ENCODE measurements at places on chromosomes 13 and 19.

DNA sequence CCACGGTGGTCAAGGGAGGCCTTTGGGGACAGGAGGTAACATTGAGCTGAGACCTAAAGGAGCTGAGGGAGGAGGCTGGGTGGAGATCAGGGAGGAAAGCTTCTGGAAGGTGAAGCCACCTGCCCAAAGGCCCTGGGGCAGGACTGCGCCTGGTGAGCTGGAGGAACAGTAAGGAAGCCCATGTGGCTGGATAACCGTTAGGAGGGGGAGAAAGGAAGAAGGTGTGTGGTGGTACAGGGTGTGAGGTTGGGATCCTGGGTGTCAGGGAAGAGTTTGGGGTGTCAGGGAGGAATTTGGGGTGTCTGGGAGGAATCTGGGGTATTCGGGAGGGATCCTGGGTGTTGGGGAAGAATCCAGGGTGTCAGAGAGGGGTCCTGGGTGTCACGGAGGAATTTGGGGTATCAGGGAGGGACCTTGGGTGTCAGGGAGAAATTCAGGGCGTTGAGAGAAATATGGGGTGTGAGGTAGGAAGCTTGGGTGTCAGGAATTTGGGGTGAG lies 695 bp downstream of the TICAM1 start:
- DNase-seq: no peak

DNA sequence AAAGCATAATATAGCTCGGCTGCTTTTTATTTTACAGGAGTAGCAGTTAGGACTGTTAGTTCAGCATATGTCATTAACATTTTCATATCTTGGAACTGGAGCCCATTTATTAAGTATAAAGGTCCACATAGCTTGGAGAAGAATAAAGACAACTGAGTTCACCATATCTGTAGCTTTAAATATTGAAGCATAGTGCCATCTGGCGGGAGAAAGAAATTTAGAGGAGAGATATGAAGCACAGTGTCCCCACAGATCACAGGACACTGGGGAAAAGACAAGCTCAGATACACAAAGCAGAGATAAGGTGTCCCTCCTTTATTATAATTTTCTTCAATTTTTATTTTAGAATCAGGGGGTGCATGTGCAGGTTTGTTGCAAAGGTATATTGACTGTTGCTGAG lies 104.7 kb upstream of the FREM2 start:
- no peak for DNase-seq

GRCh38 chr13:99913167-99913566 lies 58.4 kb downstream of the ZIC5 start:
- no peak for DNase-seq

GRCh38 chr13:51297556-51297955 lies 41.9 kb upstream of the SERPINE3 start:
- DNase-seq: no peak

DNA sequence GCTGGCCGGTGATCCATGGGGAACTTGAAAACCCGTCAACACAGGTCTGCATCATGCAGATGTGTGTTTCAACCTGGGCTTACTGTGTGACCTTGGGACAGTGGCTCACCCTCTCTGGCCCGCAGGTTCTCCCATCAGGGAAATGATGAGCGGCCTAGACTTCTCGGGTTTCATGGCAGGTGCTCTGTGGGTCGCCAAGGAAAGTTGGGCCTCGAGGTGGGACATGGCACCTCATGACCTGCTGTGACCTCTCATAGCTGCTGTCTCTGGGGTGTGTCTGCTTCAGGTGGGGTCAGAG lies 50.8 kb upstream of the NFIC start:
- no peak for DNase-seq

DNA sequence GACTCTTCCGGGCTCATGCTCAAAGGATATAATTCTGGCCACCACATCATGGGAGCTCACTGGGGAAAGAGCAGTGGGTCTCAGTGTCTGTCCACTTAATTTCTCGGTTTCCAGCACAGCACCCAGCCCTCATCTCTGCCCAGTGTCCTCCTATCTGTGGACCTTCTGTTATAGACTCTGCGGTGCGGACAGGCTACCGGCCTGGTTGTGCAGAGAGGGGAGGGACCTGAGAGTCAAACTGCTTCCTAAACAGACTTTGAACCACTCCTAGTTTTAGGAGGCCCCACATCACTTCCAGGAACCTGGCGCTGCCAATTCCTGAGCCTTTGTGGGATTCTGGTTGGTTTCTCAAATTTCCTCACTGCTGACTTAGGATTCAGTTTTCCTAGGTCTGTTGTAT lies 59.8 kb upstream of the MED4 start:
- DNase-seq: no peak

- no peak for DNase-seq
Measured at GRCh38 chr19:51799774-51800472, 5.0 kb downstream of the FPR3 start.

DNA sequence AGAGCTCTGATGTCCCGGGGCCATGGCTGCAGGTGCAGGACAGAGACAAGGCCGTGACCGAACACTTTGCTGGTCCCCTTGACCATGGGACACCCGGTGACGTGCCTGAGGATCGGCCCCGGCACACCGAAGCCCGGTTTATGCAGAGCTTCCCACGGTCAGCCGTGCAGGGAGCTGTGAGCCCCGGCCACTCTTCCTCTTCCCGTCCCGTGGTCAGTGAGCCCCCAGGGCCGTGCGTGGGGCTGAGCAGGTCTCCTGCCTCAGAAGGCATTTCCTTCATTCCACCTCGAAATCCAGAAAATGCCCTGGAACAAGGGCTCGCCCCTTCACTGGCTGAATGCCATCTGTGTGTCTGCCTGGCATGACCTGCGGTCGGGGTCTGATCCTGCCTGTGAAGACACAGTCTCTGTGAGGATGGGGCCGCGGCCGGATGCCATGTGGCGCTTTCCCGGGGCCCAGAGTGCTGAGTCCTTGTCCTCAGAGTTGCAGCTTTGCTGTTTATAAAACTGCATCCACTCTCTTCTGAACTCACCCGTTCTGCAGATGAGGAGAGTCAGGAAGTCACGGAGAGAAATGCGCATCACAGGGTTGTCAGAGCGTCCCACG lies 16.9 kb downstream of the MCF2L start:
- no peak for DNase-seq

DNA sequence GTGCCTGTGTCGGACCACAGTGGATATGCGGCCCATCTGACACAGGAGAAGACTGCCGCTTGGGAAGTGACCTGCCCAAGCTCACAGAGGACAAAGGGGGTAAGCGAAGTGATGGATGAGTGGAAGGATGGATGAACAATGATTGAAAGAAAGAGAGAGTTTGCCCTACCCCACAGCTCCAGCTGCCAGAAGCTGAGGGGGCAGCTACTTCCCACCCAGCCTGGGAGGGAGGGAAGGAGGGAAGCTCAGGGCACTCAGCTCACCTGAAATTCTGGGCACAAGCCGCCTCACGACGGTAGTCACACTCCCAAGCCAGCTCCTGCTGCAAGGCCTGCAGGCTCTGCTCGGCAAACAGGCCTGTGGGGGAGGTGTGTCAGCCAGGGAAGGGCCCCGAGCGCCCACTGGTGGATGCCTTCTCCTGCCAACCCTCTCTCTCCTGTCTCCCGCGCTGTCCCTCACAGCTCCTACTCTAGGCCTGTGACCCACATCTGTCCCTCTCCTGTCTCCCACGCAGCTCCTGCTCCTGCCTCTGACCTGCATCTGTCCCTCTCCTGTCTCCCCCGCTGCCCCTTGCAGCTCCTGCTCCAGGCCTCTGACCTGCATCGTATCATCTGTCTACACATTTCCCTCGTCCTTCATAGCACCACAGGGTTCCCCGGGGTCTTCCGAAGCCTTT lies 12.0 kb upstream of the NUMBL start:
- DNase-seq: no peak

DNA sequence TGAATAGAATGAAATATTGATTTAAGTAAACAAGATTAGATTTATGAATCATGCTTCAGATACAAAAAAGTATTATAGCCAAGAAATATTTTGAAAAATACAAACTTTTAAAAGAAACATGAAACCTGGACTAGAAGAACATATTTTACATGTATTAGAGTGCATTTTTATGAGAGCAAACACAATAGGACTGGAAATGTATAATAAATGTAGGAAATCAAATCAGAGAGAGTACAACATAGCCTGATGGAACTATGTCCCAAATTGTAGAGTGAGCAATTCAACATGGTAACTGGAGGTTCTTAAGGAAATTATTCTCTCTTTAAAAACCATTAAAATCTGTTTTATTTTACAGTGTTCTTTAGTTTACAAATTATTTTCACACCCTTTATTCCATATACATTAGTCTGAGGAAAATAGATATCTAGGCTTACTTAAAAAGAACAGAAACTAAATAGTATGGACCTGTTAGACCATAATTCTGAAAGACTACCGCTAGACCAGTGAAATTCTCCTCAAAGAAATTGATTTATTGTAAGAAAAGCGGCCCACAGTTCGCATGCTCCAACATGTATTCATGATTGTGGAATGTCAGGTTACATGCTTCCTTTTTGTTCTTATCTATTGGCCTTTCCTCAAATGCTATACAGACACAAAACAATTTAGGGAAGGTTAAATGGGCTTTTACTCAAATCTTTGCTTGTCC lies 1526.5 kb upstream of the SLC10A2 start:
- no peak for DNase-seq

DNA sequence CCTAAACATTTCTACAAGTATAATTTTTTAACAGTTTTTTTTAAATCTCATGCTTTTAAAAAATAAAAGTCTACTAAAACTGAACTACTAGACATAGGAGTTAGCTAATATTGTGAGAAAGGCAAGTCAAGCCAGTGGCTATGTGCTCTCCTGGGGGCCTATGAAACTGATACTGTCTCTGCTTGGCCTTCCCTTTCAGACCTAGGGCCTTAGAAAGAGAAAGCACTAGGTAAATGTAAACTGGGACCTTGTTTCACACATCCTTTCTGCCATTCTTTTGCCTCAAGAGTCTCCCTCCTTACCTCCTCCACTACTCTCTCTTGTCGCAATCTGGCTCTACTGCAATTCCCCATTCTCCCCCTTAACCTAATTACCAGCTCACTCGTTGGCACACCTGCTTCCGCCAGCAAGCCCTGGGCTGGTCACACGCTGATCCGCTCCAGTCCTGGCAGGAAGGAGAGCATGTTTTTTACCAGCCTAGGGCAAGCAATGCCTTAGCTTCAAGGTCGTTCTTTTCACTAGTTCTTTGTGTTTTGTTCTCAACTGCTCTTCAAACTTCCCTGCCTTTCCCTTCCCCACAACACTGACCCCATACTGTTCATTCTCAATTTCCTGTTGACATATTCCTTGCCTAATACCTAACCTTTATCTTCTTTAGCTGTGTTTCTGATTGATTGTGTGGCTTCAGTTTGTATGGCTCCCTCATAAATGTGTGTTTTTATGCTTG lies 23.1 kb downstream of the TBC1D4 start:
- no peak for DNase-seq

GRCh38 chr19:34085336-34085735 lies 87.0 kb upstream of the LSM14A start:
- DNase-seq: no peak
